ENCODE measurements at places on chromosomes 7 and 10. TPM values are rescaled to one million over a fixed set of nuclear protein-coding genes. Genes with fewer than 3 reads are reported as not detected.

DNA sequence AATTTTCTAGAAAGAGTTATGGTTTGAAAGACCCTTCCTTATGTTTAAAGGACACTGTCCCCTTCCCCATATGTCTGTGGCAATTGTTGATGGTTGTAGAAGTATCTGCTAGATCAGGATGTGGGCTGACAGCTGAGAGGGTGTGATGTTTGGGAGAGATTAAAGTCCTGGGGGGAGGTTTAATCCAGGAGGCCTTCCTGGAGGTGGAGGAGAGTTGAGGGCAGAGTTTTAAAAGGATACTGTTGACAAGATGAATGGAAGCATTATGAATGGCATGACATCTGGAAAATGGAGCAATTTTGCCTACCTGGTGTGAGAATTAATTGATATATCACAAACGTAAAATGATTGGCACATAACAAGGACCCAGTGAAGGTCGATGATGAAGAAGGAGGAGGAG is 32.9 kb upstream of the SMC3 start:
- H3K27ac ChIP-seq = no peak overlapping the region
- H3K4me3 ChIP-seq = no peak overlapping the region
- no peaks in the 10 kb centered on the region for H3K36me3 ChIP-seq
- no peak for DNase-seq
- H3K27me3 ChIP-seq = no peaks in the 10 kb centered on the region

GRCh38 chr7:139915864-139916716 is 87.0 kb downstream of the TBXAS1 start:
- no peak for DNase-seq
- H3K27me3 ChIP-seq = no peaks in the 10 kb centered on the region
- H3K4me3 ChIP-seq = no peak overlapping the region
- H3K27ac ChIP-seq = no peak overlapping the region
- no peaks in the 10 kb centered on the region for H3K4me1 ChIP-seq
- no peaks in the 10 kb centered on the region for H3K36me3 ChIP-seq

DNA sequence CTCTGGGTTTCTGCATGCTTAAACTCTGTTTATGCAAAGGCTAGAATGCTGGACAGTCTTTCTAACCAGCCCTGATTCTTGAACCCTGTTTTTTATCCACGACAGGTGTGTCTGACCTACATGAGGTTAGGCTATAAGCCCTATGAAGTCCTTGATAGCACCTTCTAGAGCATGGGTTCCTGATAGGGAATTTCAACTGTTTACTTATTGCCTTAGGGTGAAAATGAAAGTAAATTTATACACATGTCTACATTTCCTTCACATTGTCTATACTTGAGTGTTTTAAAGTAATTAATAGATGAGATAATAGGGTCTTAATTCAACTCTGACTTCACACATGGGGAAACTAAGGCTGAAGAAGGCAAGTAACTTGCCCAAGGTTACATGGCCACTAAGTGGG is 35.5 kb downstream of the ADRA2A start:
- no peaks in the 10 kb centered on the region for H3K27me3 ChIP-seq
- no peaks in the 10 kb centered on the region for H3K4me1 ChIP-seq
- no peak overlapping the region for H3K4me3 ChIP-seq

GRCh38 chr7:24788075-24788474 is 30.8 kb upstream of the GSDME start:
- no peak for DNase-seq
- H3K27ac ChIP-seq = no peak overlapping the region
- no peaks in the 10 kb centered on the region for H3K4me1 ChIP-seq
- H3K36me3 ChIP-seq = peaks cover 30% of the 10 kb centered on the region
- no peak overlapping the region for H3K4me3 ChIP-seq
- H3K27me3 ChIP-seq = no peaks in the 10 kb centered on the region

ZNF12 gene
- total RNA-seq = 19.4 TPM

RALA gene
- total RNA-seq = 54.9 TPM

DNA sequence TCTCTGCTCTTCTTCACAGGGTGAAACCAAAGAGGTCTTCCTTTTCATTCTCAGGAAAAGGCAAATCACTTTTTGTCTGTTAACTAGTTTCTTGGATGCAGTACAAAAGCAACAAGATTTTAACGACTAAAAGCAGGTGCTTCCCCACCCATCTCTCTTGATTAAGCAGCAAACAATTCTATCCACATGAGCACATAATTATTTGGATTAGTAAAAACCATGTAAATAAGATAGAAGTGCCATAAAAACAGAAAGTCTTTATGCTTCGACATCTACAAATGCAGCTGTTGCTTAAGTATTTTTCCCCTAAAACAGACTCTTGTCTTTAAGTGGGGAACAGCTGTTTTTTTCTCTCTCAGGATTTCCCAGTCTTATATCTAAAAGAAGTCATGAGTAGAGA is 37.4 kb downstream of the USP54 start:
- H3K4me1 ChIP-seq = no peaks in the 10 kb centered on the region
- H3K36me3 ChIP-seq = no peaks in the 10 kb centered on the region
- H3K27me3 ChIP-seq = no peaks in the 10 kb centered on the region
- no peak overlapping the region for H3K4me3 ChIP-seq
- DNase-seq = no peak
- no peak overlapping the region for H3K27ac ChIP-seq

All from H9 (cell line).